ENCODE measurements at places on chromosomes 12 and 14.

DNA sequence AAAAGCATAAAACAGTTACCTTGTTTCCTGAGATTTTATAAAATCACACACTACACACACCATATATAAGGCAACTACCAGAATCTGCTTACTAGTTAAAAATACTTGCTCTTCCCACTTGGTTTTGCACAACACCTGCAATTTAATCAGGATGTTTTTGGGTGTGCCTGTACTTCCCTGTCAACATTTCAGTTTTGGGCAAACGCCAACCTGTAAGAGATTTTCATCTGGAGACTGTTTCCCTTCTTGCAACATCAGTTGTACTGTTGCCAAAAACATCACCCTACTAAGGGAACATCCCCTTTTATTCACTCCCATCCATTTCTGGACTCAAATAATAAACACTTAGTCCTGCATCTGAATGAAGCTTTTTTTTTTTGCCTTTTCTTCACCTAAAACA, 172.3 kb downstream of the DUSP6 start:
- DNase-seq = no peak

GRCh38 chr14:103223818-103224352, 100.6 kb downstream of the TNFAIP2 start:
- no peak for DNase-seq

GRCh38 chr14:75252254-75252837, 26.3 kb upstream of the FOS start:
- no peak for DNase-seq

GRCh38 chr14:50736932-50737419, 68.9 kb upstream of the SAV1 start:
- DNase-seq = no peak

DNA sequence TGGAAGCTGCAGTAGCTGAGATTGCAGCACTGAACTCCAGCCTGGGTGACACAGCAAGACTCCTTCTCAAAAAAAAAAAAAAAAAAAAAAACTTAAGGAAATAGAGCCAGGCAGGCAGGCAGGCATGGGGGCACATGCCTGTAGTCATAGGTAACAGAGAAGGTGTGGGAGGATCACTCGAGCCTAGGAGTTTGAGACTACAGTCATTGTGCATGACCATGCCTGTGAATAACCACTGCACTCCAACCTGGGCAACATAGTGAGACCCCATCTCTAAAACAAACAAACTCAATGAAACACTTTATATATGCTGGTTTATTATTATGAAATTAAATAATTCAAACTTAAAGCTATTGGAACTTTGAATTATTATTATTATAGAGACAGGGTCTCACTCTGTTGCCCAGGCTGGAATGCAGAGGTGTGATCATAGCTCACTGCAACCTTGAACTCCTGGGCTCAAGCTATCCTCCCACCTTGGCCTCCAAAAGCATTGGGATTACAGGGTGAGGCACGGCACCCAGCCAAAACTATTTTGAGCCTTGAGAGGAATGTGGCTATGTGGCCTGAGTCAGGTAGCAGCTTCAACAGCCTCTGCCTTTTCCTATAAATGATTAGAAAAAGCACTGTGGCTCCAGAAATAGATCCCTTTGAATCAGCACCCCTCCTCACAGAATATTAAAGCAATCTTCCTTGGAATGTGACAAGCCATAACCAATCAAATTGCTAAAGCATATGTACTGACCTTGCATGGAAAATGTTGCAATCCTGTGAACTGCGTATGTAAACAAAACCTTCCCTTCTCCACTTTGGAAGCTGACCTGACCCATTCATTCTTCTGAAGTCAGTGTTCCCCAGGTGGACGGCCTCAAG, 34.7 kb upstream of the YY1 start:
- no peak for DNase-seq

DNA sequence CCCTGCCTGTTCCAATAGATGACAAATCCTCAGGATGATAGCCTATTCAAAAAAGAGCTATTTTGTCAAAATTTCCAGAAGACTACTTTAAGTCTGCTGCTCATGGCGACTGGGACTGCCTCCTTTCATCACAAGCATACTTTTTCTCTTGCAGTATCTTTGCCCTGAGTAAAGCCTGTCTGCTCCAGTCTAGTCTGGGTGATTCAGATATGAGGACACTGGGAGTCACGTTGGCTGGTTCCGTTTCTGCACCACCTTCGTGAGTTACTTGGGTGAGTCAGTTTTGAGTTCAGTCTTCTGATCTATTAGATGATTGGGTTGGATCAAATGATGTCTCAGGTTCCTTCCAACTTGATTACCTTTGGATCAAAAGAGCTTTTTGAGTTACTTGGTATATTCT, 301.3 kb upstream of the STXBP6 start:
- no peak for DNase-seq

DNA sequence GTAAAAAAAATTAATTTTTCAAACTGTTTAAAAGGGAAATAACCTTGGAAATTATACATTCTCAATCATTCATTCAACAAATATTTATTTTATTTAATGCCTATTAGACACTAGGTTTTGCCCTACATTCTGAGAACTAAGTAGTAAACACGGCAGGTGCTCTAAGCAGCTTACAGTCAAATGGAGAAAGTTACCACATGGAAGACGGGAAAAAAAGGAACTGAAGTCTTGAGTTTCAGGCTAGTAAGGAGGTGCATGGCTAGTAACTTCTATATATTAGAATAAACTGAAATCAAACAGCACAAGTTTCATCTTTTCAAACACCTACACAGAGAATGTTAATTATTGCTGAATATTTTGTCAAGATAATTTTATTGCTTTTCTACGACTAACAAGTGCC, 52.9 kb downstream of the C12orf42 start:
- no peak for DNase-seq

- no peak for DNase-seq
Observed at GRCh38 chr14:54362759-54363437, 33.9 kb upstream of the CDKN3 start.

- no peak for DNase-seq
Observed at GRCh38 chr12:2058837-2059236, 6.0 kb downstream of the CACNA1C start.

DNA sequence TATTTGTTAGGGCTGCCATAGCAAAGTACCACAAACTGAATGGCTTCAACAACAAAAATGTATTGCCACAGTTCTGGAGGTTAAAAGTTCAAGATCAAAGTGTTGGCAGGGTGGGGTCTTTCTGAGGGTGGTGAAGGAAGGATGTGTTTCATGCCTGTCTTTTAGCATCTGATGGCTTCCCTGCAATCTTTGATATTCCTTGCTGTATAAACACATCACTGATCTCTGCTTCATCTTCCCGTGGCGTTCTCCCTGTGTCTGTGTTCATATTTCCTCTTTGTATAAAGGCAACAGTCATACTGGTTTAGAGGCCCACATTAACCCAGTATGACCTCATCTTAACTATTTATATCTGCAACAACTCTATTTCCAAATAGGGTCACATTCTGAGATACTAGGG, 167.5 kb downstream of the BTG1 start:
- peak; percentile 5 for DNase-seq

- no peak for DNase-seq
Observed at GRCh38 chr12:122503147-122503751, 2.5 kb upstream of the ZCCHC8 start.

DNA sequence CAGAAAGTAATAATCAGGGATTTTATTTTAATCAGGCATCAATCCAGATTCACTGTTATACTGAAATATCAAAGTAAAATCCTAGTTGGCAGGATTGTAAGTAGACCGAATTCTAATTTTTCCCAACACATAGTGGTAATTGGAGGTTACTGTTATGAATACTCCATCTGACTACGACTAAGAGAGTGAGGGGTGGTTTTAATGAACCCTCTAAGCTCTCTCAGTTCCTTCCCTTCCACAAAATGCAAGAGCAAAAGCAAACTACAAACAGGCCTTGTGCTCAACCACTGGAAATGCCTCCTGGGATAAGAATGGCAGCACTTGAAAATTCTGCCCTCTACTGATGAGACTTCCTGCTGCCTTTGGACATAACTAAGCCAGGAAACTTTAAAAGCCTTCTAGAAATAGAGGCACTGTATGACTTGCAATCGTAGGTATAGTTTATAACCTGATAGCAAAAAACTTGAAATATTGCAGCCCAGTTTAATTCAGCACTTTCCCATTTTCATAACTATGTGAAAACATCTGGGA, 184.8 kb downstream of the SLC16A7 start:
- no peak for DNase-seq

GRCh38 chr12:111991946-111992345, 21.0 kb downstream of the TMEM116 start:
- DNase-seq = no peak

DNA sequence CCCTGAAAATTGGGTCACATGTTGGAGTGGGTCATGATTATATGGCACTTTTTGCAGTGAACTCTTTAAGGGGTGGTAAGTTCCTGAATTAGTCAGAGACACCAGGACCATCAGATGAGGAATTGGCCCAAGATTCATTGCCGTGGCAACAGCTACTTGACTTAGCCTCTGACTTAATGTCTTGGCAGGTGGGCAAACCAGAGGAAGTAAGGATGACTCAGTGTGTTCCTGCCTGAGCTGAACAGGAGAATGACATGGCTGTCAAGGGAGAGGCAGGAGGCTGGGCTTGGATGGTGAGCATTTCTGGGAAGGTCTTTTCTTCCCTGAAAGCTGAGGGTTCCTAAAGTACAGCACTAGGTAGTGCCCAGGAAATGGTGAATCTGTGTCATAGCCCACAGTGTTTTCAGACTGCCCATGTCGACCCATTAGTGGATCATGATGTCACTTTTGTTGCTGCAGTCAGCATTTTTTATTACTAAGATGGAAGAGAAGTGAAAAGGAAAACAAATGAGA, 170.1 kb upstream of the PWP1 start:
- no peak for DNase-seq

DNA sequence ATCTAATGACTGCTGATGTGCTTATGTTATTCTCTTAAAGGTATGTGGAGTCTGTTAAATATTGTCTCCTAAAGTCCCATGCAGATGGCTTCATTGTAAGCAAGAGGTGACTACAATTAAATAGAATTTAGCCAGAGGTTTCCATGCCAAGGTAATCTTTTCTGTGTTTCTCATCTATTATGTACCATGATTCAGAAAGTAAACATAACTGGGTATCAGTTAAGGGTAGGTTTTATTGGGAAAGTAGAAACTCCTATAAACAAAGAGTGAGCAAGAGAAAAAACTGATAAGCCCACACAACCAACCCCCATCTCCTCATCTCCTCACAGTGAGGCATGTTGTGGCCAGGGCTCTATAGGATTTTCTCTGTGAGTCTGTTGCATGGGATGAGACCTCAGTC, 611.7 kb downstream of the SNAPC1 start:
- DNase-seq = no peak

DNA sequence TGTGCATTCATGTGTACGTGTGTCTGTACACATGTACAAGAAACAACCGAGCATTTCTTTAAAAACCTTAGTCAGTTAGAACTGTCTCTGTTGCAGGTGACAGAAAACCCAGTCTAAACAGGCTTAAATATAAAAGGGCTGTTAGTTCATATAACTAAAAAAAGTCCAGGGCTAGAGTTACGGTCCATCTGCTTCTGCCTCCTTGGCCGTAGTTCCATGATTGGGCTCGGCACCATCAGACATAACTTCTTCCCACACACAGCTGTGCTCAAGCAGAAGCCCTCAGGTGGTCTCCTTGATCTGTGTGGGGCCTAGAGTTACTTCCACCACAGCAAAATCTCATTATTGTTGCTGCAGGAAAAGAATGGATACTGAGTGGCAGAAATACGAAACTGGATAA, 34.6 kb downstream of the CKB start:
- DNase-seq = no peak

GRCh38 chr12:116918464-116918863, 7.7 kb downstream of the FBXW8 start:
- no peak for DNase-seq

GRCh38 chr12:102888511-102888910, 28.5 kb downstream of the PAH start:
- DNase-seq = no peak

GRCh38 chr12:49702009-49702408, 5.2 kb downstream of the FMNL3 start:
- no peak for DNase-seq

DNA sequence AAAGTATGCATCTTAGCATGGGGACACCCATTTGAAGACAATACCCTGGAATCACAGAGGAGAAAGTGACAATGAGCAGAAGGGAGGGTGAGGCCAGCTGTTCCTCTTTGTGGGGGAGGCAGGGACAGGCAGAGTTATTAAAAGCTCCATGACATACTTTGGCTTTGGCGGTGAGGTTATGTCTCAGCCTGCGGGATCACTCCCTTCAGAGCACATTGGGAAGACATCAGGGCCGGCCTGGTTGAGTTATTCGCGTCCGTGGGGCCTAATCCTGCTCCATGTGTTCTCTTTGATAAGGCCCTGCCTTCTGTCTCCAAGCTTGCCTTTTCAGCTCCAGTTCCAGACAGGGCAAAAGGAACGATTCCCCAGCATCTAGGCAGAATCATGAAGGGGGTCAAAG, 98.8 kb upstream of the NTF3 start:
- no peak for DNase-seq

GRCh38 chr12:5276327-5276880, 155.5 kb upstream of the NTF3 start:
- DNase-seq = no peak

- no peak for DNase-seq
Observed at GRCh38 chr12:94207467-94207848, 59.1 kb downstream of the PLXNC1 start.
